ENCODE measurements at places on chromosomes 3 and 15.

DNA sequence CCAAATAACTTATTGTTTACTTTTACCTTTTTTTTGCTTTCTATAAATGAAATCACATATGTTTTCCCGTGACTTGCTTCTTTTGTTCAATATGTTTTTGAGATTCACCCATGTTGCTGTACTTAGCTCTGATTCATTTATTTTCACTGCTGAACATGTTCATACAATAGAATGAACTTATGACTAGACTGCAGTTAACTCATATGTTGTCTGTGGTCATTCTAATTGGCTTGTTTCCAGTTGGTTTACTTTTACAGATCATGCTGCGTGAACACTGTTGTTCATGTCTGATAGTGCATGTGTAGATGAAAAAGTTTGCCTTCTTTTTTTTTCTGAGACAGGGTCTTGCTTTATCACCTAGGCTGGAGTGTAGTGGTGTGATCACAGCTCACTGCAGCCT lies 31.6 kb upstream of the SV2B start:
- no peak for DNase-seq

GRCh38 chr15:67603063-67603462 lies 60.6 kb downstream of the MAP2K5 start:
- DNase-seq = no peak

- no peak for DNase-seq
Measured at GRCh38 chr3:64079369-64080150, 56.3 kb upstream of the PSMD6 start.

DNA sequence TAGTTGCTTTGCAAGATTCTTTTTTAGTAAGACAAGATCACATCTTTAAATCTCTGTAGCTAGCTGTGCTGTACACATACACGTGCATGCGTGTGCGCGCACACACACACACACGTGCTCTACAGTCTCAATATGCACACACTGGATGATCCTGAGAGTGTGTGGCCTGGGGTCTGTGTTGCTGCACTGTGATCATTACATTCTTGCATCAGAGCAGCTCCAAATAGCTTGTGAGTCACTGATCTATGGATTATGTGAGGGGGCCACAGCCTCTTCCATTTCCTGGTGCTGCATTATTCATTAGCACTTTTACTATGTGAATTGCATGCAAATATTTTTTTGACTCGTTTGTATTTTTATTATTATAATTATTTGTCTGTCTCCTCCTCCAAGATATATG lies 34.6 kb downstream of the MCTP2 start:
- DNase-seq = no peak

DNA sequence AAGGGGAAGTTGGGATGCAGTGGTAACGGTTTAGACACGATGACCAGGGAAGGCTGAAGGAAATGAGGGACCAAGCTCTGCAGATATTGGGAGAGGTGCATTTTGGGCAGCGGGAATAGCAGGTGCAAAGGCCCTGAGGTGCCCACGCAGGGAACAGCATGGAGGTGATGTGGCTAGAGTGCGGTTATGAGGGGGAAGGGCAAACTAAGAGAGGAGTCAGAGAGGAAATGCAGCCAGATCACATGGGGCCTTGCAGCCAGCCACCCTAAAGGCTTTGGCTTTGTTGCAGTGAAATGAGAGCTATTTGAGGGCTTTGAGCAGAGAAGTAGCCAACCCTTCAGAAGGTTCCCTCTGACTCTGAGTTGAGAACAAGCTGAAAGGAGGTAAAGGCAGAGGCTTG lies 2.6 kb downstream of the SPATA12 start:
- no peak for DNase-seq

DNA sequence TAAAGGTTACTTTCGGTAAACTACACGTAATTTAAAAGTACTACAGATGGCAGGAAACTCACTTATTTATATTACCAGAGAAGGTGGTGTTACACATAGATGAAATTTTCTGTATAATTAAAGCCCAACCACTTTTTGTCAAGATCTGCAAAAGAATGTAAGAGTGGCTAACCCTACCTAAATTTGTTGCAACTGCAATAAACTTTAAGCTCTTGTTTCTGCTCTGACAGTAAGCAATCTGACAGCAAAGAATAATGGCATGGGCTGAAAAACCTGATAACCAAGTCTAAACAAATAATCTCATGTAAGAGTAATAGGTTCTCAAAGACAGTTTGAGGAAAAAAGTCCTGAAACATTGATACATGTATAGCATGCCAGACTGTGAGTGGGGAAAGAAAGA lies 897.3 kb downstream of the TUSC7 start:
- no peak for DNase-seq

- no peak for DNase-seq
Measured at GRCh38 chr3:15171096-15171495, 35.0 kb upstream of the CAPN7 start.

GRCh38 chr3:135432402-135432801 lies 533.1 kb upstream of the PPP2R3A start:
- no peak for DNase-seq

DNA sequence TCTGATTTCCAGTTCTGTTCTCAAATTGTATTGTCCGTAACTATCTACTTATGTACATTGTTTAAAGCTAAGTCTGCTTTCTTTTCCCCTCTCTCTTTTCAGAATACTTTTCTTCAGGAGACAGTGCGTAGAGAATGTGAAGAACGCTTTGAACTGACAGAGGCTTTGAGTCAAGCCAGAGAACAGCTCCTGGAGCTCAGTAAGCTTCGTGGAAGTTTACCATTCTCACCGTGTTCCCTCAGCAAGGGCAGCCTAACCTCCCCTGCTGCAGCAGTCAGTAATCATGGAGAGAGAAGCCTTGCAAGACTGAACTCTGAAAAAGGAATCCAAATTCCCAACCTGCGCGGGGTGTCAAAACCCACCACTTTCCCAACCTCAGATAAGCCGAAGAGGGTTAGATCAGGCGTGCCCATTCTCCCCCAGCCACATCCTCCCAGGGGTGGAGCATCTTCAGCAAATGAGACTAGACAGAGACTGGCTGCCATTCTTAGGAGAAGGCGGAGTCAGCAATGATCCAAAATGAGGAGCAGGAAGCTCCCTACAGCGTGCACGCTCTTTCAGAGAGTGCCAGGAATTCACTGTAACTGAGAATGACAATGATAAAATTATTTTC lies 114.6 kb downstream of the CCNL1 start:
- DNase-seq = no peak

DNA sequence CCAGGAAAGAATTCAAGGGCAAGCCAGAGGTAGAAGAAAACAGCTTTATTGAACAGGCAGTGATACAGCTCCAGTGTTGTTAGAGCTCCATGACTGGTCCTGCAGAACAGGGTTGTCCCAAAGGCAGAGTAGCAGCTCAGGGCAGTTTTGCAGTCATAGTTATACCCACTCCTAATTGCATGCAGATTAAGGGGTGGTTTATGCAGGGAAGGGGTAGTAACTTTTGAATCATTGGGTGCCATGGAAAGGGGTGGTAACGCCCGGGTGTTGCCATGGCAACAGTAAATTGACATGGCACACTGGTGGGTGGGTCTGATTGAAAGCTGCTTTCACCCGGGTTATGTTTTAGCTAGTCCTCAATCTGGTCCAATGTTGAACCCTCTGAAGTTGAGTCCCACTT lies 9.7 kb upstream of the RAB6B start:
- DNase-seq = no peak

DNA sequence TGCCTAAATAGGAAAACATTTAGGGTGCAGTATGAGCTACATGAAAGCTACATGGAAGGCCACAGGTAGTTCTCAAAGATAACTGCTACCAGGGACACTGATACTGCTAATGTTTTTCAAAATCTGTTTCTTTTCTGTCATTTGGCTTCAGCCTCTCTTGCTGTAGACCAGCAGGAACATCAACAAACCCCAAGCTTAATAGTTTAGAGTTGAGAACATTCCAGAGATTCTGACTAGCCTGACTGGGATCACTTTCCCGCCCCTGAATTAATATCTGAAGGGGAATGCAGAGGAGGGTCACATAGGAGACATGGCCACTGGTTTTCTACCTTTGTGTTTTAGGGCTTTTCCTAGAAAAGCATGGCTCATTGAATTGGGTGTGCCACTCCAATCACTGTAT lies 16.9 kb upstream of the C3orf38 start:
- no peak for DNase-seq

DNA sequence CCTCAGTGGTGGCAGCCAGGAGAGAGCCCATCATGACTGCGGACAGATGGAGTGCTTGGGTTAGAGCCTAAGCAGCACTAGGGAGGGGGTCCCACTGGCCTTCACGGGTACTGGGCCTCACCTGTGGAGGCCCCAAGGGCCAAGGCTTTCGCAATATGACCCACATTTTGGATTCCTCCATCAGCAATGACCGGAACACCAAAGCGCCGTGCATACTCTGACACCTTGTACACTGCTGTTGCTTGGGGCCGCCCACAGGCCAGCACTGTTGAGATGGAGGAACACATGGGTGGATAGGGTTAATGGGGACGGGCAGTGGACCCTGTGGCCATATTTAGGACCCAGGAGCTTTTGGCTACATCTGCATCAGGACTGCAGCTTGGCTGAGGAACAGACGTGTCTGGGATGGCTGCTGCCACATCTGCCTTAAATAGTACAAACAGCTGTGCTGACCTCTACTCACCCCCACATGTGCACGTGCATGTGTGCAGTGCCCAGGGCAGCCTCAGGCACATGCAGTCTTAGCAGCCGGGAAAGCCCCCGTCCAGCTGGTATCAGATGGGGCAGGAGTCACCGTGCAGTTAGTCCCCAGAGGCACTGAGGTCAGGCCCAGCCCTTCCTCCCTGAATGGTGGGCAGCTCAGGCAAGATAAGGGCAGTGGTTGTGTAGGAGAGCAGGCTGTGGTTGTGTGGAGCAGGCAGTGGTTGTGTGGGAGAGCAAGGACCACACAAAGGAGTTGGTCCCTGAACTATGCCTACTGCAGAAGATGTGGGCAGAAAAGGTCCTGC lies 3.3 kb downstream of the NDUFAF3 start:
- DNase-seq = no peak

- DNase-seq = no peak
Measured at GRCh38 chr3:54164192-54164975, 42.0 kb downstream of the CACNA2D3 start.

DNA sequence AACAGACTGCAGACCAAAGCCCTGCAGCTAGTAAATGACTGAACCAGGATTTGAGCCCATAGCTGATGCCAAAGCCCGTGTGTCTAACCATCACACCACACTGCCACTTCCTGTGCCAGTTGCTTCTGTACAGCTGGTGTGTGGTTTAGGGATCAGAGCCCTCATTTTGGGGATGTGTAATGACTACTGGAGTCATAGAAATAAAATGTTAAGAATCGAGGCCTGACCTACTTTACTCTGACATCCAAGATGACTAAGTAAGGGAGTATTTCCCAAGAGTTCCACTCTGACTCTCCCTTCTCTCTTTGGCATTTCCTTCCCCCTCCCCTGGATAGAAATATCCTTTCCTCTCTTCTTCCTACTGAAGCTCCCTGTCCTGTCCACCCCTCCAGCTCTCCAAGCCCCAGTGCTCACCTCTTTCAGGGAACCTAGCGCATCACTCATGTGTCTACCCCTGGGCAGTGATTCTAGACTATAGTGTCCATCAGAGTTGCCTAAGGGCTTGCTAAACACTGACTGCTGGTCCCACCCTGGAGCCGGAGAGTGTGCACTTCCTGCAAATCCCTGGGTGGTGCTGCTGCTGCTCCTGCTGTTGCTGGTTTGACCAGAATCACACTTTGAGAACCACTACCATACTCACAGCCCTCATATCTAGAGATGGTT lies 53.8 kb downstream of the MGLL start:
- no peak for DNase-seq

- no peak for DNase-seq
Measured at GRCh38 chr15:45588219-45588875, 1.2 kb downstream of the BLOC1S6 start.

GRCh38 chr15:80701676-80702311 lies 6.7 kb downstream of the ABHD17C start:
- no peak for DNase-seq

- no peak for DNase-seq
Measured at GRCh38 chr15:39296955-39297354, 283.9 kb upstream of the THBS1 start.

DNA sequence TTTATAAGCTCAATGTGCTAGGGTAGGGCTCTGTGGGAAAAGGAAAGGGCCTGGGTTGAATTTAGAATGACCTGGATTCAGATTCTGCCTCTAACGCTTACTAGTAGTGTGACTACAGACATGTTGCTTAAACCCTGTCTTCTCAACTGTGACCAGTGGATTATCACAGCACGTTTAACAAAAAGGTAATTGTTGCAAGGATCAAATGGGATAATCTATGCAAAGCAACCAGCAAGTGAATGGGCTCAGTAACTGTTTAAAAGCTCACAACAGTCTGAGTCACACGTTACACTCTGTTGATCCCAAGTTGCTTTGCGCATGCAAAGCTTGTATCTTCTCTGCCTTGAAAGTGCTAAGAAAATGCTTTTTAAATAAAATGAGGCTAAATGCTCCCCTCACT lies 236.5 kb downstream of the IL20RB start:
- DNase-seq = no peak

DNA sequence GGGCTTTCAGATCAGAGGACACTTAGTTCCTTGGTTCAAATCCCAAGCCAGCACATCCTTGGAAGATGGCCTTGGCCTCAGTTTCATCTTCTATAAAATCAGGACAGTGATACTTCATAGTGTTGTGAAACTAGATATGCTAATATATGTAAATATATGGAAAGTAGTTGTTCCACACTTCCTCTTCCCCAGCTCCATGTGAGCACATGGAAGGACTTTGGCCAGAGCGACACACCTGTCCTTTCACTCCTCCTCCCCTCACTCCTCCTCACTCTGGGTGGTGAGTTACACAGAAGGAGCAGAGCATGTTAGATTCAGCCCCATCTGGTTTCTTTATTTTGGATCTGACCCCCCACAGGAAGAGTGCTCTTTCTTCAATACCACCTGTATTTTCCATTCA lies 65.2 kb downstream of the MTHFS start:
- DNase-seq = no peak

- DNase-seq = no peak
Measured at GRCh38 chr3:39315420-39315819, 14.1 kb upstream of the CCR8 start.

DNA sequence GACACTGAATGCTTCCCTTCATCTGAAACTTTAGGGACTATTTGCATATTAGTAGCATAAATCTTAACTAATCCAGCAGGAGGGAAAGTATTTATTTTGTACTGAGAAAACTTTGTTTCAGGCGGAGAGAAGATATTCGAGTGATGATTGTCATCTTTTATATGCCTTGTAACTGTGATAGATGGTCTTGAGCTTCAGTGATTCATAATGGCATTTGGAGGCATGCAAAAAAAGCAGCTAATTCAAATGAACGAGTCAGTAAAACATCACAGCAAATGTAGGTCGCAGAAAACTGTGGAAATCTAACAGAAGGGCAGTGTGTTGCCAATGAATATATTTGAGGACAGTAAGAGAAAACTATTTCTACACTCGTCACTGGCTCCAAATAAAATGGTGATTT lies 643.7 kb upstream of the NAALADL2 start:
- DNase-seq = no peak

Data from DMS79 treated with DMSO at 0.1 percent for 48 hours (cell line).